Adipocyte (in vitro differentiated cells): ENCODE measurements at places on chromosomes 2 and 18.

GRCh38 chr2:216758256-216759155 lies 63.2 kb upstream of the IGFBP5 start:
- no peak for DNase-seq

GRCh38 chr2:10568736-10569432 lies 120.8 kb upstream of the ODC1 start:
- DNase-seq = no peak

GRCh38 chr2:231012463-231012862 lies 16.5 kb downstream of the SPATA3 start:
- DNase-seq = no peak

DNA sequence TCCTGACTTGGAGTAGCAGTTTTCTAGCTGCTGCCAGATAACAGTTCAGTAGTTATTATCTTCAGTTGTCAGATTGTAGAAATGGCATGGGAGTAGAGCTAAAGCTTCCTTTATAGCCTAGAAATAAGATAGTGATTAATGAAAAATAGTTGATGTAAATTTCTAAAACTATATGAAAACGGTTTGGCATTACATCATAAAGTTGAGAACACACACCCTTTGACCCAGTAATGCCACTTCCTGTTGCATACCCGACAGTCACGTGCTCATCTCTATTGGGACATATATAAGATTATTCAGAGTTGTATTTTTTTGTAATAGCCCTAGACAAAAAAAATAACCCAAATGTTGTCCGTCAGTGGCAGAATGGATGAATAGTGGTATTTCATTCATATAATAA lies 39.4 kb upstream of the ASB1 start:
- DNase-seq = no peak

DNA sequence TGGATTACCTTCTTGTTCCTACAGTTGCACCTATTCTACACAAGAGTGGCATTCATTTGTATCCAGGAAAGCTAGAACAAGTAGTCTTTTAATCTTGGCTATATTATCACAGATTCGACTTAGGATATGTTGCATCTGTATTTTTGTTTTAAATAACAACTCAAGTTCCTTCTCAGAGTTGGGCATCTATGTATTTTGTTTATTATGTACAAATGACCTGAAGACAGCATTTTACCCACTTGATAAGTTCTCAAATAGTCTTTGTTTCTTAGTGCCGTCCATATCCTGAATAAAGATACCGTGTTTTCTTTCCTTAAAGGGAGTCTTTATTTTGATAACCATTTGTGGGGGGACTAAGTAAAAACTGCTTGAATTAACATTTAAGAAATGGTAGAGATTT lies 2.9 kb downstream of the ITPRID2 start:
- no peak for DNase-seq

GRCh38 chr2:238947243-238947760 lies 99.4 kb downstream of the TWIST2 start:
- DNase-seq = no peak

GRCh38 chr18:49747876-49748275 lies 65.5 kb downstream of the ACAA2 start:
- no peak for DNase-seq

GRCh38 chr18:12726774-12727550 lies 24.1 kb downstream of the PSMG2 start:
- peak; percentile 87 for DNase-seq
